ENCODE measurements at places on chromosomes 4 and X. TPM values are rescaled to one million over a fixed set of nuclear protein-coding genes. Genes with fewer than 3 reads are reported as not detected.

GRCh38 chr4:99668472-99668871 is 10.8 kb upstream of the C4orf54 start:
- no peak overlapping the region for H3K27ac ChIP-seq
- no peaks in the 10 kb centered on the region for H3K4me1 ChIP-seq
- peaks cover 28% of the 10 kb centered on the region for H3K27me3 ChIP-seq
- H3K4me3 ChIP-seq, result no peak overlapping the region
- no peak for DNase-seq

- DNase-seq, result peak; percentile 19
- no peak overlapping the region for H3K4me3 ChIP-seq
- H3K4me1 ChIP-seq, result no peaks in the 10 kb centered on the region
- no peak overlapping the region for H3K27ac ChIP-seq
- H3K27me3 ChIP-seq, result peaks cover 30% of the 10 kb centered on the region
Observed at GRCh38 chrX:54891573-54891972, 29.1 kb upstream of the TRO start.

DNA sequence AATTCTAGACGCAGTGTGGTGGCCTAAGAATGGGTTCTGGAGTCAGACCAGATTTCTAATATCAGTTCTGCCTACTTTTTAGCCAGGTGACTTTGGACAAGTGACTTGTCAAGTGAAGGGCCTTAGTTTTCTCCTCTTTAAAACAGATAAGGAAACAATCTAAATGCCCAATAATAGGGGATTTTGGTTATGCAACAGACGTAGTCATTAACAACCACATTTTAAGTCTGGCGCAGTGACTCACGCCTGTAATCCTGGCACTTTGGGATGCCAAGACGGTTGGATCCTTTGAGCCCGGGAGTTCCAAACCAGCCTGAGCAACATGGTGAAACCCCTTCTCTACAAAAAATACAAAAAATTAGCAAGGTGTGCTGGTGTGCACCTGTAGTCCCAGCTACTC is 2.1 kb upstream of the ZMYM3 start:
- no peak overlapping the region for H3K4me3 ChIP-seq
- peaks cover 30% of the 10 kb centered on the region for H3K4me1 ChIP-seq
- H3K27ac ChIP-seq, result no peak overlapping the region
- H3K27me3 ChIP-seq, result no peaks in the 10 kb centered on the region
- no peak for DNase-seq

DNA sequence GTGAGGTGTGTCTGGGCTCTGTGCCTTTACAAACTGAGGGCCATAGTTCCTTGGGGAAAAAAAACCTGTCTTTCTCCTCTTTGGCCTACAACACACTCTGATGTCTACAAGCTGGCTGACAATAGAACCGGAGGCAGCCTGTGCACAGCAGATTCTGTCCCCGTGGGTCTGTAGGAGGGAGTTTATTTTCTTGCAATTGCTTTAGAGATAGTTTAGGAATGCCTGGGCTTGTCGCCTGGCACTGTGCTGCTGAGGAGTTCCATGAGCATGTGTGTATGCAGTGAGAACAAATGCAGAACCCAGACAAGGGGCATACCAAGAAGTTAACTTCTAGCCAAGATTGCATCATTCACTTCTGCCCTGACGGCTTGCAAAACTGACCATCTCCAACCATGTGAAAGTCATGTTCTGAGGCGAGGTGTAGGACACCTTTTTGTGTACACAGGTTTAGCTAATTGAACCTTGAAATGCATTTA is 54.1 kb downstream of the CCNI start:
- no peak overlapping the region for H3K4me3 ChIP-seq
- no peak for DNase-seq
- H3K4me1 ChIP-seq, result peaks cover 25% of the 10 kb centered on the region
- H3K27ac ChIP-seq, result no peak overlapping the region
- H3K27me3 ChIP-seq, result peaks cover 51% of the 10 kb centered on the region
- peaks cover 6% of the 10 kb centered on the region for H3K36me3 ChIP-seq

DNA sequence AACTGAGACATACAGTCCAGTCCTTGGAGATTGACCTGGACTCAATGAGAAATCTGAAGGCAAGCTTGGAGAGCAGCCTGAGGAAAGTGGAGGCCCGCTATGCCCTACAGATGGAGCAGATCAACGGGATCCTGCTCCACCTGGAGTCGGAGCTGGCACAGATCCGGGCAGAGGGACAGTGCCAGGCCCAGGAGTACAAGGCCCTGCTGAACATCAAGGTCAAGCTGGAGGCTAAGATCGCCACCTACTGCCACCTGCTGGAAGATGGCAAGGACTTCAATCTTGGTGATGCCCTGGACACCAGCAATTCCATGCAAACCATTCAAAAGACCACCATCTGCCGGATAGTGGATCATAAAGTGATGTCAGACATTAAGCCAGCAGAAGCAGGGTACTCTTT is 20.4 kb upstream of the FRMPD3 start:
- H3K4me1 ChIP-seq, result no peaks in the 10 kb centered on the region
- DNase-seq, result peak; percentile 38
- no peak overlapping the region for H3K27ac ChIP-seq
- H3K4me3 ChIP-seq, result no peak overlapping the region
- peaks cover 1% of the 10 kb centered on the region for H3K36me3 ChIP-seq
- H3K27me3 ChIP-seq, result peaks cover 20% of the 10 kb centered on the region

Gene NXF2
- not detected for total RNA-seq

Gene ARSJ
- not detected for total RNA-seq

Gene RBMXL3
- not detected for total RNA-seq
